Stimulated activated memory B cell treated with anti-CD40 and anti-IgM and Interleukin-4, amounts not matched to agents 10 μg/mL and 1 μg/mL and 100 μg/mL, for 72 hours (primary cell): ENCODE measurements at places on chromosomes 5 and 9.

DNA sequence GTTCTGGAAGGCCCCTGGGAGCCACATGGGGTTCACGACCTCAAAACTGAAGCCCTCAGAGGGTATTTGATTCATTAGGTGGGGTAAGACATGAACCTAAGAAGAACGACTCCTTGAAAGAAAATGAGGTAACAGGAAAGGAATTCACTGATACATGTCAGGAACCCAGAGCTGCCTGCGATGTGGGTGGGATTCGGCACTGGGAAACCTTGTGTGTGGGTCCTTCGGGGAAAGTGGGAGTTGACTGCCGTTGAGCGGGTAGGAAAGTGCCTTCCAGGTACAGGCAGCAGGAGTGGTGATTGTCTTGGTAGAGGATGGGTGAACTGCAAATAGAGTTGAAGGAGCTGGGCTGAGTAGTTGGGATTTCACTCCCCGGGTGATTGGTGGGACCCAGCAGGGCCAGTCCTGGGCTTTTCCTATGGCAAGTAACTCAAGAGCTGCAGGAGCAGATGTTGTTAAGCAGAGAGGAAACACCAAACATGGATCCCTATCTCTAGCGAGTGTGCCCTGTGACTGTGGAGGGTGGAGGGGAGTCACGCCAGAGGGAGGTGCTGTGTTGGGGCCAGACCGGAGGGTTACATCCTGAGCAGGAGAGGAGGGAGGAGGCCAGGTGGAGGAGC, 30.8 kb downstream of the ANKRD33B start:
- no peak for ATAC-seq

DNA sequence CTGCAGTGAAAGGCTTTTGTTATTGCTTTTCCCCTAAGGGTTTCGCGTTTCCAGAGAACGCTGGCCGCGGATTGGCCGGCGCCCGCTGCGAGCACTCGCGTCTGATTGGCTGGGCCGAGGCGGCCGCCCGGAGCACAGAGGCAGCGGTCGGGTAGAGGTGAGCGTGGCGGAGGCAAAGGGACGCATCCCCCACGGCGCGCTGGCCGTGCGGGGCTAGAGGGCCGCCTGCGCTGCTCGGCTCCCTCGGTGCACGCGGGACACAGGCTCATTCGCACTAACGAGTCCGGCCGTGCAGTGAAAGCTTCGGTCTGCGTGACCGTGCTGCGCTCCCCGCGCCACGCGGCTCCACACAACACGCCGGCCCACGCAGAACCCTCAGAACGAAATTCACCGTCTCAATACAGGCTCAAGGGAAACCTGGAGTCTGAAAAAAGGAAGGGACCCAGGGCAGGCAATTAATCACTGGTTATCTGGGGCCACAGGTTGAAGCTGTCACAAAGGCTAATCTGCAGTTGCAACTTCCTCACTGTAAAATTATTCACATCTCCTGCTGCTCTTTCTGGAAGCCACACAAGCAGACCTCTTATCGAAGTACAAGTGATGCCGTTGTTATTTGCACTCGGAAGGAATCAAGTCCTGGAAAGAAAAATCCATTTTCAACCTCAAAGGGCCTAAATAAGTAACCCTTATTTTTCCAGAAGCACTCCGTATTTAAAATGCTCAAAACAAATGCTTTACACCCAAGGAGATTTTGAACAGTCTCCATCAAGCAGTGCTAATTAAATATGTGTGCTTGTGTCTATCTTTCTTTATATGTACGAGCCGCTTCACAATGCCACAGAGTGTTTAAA, 94.6 kb downstream of the ZNF608 start:
- peak; percentile 74 for ATAC-seq

- no peak for ATAC-seq
Measured at GRCh38 chr5:103178167-103178566, 58.1 kb downstream of the PPIP5K2 start.

DNA sequence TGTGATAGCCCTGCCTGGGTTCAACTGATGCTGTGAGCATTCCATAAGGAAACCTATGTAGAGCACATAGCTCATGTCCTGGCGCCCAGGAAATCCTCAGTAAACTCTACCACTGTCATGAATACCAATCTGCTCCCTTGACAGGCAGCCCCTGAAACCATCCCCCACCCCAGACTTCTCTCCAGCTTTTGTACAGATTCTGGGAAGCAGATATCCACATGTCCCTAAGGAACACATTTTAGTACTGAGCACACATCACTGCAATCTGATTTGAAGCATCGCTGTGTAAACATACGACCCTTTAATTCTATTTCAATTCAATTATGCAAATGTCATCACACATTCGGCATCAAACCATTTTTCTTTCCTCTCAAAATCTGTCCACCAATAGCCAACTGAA, 89.5 kb upstream of the FSTL4 start:
- no peak for ATAC-seq

- no peak for ATAC-seq
Measured at GRCh38 chr5:82045554-82046275, 73.9 kb downstream of the ATG10 start.

- peak; percentile 41 for ATAC-seq
Measured at GRCh38 chr5:69074664-69075521, 18.9 kb upstream of the SLC30A5 start.

DNA sequence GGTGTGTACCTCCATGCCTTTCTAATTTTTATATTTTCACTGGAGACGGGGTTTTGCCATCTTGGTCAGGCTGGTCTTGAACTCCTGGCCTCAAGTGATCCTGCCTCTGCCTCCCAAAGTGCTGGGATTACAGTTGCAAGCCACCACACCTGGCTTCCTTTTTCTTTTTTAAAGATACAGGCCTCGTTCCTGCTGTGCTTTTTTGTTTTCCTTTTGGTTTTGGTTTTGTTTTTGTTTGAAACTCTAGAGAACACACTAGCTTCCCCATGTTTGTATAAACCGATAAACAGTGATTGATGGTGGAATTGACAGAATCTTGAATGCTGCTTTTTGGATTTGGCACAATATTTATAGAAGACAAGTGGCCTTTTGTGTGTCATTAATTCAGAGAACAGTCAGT, 1603.4 kb downstream of the MAT2B start:
- no peak for ATAC-seq

GRCh38 chr5:149697001-149697400, 33.1 kb upstream of the PPARGC1B start:
- no peak for ATAC-seq

DNA sequence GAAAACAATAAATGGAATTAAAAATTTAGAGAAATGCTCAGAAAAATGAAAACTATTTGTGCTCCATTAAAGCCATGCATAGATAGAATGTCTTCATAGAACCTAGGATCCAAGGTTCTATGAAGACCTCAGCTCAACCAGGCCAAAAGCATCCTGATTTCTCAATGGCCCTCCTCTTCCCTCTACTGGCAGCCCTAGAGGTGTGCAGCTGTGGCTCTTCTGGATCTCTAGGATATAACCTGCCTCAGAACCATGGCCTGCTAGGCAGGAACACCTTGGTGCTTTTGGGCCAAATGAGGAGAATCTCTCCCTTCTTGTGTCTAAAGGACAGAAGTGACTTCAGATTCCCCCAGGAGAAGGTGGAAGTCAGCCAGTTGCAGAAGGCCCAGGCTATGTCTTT, 15.1 kb downstream of the IFNA1 start:
- peak; percentile 74 for ATAC-seq

GRCh38 chr9:7510199-7510598, 289.4 kb downstream of the DMAC1 start:
- ATAC-seq: no peak

GRCh38 chr9:13721481-13722235, 442.2 kb upstream of the MPDZ start:
- ATAC-seq: no peak

GRCh38 chr5:176542135-176542595, 5.0 kb upstream of the RNF44 start:
- ATAC-seq: no peak

GRCh38 chr9:93258419-93258817, 74.5 kb downstream of the WNK2 start:
- no peak for ATAC-seq

- no peak for ATAC-seq
Measured at GRCh38 chr9:109488791-109489492, 9.2 kb downstream of the PTPN3 start.

- no peak for ATAC-seq
Measured at GRCh38 chr9:117184173-117184572, 230.7 kb downstream of the ASTN2 start.

GRCh38 chr5:6576861-6577501, 55.9 kb downstream of the NSUN2 start:
- no peak for ATAC-seq

GRCh38 chr9:110278080-110278707, 21.9 kb upstream of the TXN start:
- no peak for ATAC-seq

- ATAC-seq: no peak
Measured at GRCh38 chr9:37953206-37953774, 49.4 kb upstream of the SLC25A51 start.

DNA sequence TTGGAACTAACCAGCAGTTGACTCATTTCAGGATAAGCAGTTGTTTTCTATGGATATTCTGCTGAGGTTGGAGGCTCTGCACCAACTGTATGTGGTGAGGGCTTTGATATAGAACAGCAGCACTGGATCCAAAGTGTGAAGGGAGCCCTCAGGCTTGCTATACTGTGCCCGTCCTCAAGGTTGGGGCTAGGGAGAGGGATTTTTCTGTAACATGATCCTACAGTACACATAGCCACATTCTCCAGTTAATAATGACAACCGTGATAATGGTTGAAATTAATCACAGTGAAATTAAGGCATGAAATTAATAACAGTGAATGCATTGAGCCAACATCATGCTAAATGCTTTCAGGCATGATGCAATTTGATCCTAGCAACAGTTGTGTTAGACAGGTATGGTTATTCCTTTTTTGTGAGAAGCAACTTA, 36.7 kb downstream of the ARHGAP26 start:
- no peak for ATAC-seq

DNA sequence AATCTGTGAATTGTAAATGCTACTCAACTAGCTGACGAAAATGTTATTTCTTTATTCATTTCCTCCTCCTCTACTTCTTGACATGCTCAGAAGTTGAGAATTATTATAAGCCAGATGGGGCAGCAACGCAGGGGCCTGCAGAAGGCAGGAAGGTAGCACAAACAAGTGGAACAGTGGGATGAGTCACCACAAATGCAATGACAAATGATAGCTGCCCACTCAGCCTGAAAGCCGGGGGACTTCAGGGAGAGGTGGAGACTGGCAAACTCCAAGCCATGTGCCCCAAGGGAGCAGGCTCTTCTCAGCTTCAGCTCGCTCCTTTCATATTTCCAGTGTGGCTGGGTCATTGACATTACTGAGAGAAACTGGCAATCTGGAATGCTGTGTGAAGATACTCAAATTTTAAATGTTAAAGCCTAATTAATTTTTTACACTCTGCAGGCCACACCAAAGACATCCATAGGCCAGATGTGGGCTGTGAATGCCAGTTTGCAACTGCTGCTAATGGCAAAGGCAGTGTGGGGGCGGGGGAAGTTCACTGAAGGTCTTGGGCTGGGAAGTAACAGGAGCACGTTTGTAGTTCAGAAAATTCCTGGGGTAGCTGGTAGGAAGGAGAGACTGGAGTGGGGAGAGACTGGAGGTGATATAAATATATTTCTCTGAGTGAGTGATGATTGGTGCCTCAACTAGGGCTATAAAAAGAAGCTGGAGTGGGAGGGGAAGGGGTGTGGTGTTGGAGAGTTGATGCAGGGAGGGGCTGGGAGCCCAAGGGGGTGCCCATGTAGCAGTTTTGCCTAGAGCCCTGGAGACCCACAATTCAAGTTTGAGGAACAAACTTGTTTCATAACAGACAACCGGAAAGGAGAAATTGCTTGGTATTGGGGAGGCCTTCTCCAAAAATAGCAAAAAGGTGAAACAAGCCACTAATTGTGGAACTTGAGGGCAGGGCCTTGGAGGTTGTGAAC, 20.8 kb upstream of the ADRB2 start:
- peak; percentile 64 for ATAC-seq

GRCh38 chr9:7212101-7212500, 454.3 kb downstream of the KDM4C start:
- no peak for ATAC-seq

DNA sequence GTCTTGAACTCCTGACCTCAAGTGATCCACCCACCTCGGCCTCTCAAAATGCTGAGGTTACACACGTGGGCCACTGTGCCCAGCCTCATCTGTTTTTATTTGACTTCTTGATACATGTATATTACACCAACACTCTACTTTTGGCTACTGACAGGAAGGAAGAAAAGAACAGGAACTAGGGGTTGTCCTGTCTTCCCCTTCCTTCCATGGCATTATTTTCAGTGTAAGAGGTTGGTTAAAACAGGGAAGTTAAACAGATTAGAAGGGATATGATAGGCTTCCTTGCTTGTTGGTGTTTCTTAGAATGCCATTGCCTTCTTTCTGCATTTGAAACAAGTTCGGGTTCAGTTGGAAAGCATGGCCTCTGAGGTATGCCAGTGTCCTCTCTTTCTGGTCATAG, 312.8 kb downstream of the NDUFS4 start:
- ATAC-seq: no peak

GRCh38 chr9:69740872-69741505, 18.8 kb downstream of the PTAR1 start:
- no peak for ATAC-seq

GRCh38 chr5:1293416-1294205, 1.3 kb downstream of the TERT start:
- peak; percentile 28 for ATAC-seq

- no peak for ATAC-seq
Measured at GRCh38 chr9:98203153-98203552, 10.7 kb upstream of the CORO2A start.

- no peak for ATAC-seq
Measured at GRCh38 chr9:33049680-33050361, 24.7 kb downstream of the DNAJA1 start.

GRCh38 chr5:2133080-2133479, 250.4 kb upstream of the IRX4 start:
- no peak for ATAC-seq

DNA sequence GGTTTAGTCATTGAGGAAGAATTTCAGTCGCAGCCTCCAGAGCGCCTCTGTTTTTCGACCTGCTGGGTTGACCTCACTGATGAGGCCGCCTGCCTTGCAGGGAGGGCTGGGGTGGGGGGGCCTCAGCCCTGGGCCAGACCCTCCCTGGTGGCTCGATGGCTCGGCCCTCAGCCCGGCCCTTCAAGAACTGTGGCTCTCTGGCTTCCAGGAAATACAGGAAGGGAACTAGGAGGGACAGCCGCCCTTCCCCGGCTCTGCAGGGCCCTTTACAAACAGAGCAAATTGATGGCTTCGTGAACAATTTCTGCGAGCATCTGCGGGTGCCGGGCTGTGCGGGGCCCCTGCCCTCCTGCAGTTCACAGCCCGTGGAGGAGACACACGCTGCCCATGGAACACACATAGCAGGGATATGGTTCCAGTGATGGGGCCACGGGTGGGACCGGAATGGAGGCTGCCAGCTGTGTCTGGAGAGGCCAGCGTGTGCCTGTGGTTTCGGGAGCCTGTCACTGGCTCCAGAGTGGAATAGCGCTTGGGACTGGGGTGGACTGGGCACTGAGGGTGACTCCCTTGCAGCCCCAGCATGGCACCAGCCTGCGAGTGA, 39.6 kb downstream of the COL5A1 start:
- no peak for ATAC-seq
